Right lung (tissue), 10 donors: ENCODE measurements at places on chromosomes 1 and 21.

DNA sequence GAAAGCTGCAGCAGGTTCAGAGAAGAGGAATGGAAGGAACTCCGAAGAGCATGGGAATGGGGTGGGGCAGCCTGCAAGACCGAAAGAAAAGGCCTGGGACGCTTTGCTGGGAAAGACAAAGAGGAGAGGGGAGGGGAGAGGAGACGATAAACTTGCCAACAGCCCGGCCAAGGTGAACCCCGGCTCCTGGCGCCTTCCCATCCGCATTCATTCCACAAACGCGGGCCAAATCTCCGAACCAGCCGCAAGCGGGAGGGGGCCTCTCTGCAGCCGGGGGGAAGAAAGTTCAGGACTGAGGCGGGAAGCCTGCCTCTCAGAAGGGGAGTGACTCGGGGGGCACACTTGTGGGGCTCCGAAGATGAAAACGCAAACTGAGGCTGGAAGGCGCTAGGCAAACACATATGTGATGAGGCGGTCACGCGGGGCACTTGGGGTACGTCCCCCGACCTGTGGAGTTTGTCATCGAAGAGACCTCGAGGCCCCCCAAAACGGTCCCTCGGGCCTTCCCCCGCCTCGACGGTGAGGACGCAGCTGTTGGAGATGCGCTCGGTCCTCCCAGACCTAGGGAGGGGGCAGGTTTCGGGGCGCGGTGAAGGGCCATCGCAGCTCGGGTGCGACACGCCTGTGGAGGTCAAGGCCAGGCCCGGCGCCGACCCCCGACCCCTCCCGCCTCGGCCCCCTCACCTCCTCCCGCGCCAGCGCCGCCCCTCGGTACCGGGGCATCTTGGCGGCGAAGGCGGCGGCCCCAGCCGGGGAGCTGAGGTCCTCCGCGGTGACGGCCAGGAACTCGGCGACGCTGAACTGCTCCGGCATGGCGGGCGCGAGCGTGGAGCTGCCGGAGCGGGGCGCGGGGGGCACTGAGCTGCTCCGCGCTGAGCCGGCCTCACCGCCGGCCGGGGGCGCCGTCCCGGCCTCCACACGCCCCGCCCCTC lies at the start of gene ASAP3:
Gene ASAP3, minus strand, starts transcription at position 859 of the 932 bp plus-strand sequence. Its CDS starts 46 bp downstream, at position 813.
- peak; percentile 42 for DNase-seq

DNA sequence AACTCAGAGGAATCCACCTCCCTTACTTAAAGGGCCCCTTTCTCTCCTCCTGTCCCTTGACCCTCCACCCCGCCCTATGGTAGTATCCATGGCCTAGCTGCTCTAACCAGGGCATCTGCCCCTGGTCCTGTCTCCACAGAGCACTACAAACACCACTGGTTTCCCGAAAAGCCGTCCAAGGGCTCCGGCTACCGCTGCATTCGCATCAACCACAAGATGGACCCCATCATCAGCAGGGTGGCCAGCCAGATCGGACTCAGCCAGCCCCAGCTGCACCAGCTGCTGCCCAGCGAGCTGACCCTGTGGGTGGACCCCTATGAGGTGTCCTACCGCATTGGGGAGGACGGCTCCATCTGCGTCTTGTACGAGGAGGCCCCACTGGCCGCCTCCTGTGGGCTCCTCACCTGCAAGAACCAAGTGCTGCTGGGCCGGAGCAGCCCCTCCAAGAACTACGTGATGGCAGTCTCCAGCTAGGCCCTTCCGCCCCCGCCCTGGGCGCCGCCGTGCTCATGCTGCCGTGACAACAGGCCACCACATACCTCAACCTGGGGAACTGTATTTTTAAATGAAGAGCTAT lies 1.7 kb downstream of the BTG2 start:
- no peak for DNase-seq

GRCh38 chr1:65309304-65310077 lies at the start of gene DNAJC6:
Gene DNAJC6 (plus strand): TSS chr1:65309543. CDS start chr1:65309746, 203 bp downstream.
- DNase-seq: peak; percentile 82

GRCh38 chr1:241837901-241838300 lies 10.1 kb upstream of the EXO1 start:
- no peak for DNase-seq

- DNase-seq: no peak
These were observed 25.6 kb downstream of the SLX9 start for GRCh38 chr21:44965251-44966022.

DNA sequence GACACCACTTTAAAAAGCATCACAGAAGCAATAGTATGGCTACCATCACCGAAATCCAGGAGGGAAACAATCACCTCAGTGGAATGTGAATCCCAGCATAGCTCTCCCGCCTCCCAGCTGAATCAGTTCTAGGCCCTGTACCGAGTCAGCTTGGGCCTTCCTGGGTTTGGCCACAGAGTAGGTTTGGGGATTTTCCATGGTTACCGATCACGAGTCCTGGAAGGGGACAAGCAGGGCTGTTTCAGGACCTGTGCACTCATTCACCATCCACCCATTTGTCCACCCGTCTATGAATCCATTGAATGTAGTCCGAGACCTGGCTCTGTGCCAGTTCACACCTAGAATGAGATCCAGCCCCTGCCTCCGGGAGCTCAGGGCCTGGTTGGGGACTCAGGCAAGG lies 94.2 kb downstream of the ARHGEF10L start:
- DNase-seq: no peak

DNA sequence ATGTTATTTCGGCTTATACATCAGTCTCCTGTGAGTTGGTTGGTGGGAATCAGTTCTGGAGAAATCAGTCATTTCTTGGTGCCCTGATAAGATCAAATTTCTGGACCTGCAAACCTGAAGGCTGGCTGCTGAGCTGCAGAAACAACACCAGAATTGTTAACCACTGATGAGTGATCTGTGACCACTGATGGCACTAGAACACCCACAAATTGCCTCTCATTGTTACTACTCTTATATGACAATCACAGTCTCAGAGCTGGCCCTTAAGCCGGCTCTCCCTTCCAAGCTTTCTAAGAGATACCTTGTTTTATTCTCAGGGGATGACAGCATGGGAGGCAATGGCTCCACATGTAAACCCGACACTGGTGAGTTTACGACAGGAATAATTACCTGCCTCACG lies 1.9 kb downstream of the C1orf162 start:
- no peak for DNase-seq

- DNase-seq: no peak
These were observed 8.4 kb downstream of the CEPT1 start for GRCh38 chr1:111148376-111148881.

DNA sequence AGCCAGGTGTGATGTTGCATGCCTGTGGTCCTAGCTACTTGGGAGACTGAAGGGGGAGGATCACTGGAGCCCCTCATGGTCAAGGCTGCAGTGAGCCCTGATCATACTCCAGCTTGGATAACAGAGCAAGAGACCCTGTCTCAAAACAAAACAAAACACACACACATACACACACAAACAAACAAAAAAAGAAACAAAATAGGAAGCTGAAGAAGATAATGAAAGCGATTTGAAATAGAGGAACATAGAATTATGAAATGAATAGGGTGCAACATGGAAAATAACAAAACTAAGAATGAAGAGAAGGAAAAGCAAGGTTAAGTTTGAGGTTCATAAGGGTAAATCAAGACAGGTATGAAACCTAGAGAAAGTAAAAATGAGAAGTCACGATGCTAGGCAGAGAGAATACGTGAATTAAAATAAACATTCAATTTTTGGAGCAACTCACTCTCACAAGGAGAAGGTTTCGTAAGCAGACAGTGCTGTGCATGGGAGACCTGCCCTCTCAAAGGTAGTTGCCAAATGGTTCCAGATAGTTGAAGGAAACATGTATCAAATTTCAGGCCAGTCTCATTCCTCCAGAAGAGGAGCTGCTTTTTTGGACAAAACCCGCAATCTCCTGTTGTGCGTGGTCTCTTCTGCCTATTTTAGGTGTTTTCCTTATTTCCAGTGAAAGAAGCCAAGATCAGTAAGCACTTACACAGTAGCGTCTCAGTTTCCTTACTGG lies 3.3 kb downstream of the CD46 start:
- no peak for DNase-seq

DNA sequence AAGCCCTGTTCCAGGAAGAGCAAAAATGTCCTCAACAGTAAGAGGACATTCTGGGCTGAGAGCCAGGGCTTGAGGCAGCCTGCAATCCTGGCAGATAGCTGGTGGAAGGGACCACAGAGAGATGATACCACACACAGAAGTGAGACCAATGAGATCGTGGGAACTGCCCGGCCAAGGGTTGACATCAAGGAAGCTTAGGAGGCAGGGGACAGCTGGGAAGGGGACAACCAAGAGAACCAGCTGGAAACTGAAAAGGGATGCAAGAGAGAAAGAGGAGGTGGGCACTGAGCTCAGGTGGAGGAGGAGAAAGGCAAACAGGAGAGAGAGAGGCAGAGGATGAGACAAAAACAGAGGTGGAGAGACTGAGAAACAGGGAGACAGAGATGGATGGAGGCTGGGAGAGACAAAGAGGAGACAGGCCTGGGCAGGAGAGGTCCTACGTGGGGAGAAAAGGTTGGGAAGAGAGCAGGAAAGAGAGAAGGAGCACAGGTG lies 9.2 kb downstream of the PDZK1IP1 start:
- no peak for DNase-seq

DNA sequence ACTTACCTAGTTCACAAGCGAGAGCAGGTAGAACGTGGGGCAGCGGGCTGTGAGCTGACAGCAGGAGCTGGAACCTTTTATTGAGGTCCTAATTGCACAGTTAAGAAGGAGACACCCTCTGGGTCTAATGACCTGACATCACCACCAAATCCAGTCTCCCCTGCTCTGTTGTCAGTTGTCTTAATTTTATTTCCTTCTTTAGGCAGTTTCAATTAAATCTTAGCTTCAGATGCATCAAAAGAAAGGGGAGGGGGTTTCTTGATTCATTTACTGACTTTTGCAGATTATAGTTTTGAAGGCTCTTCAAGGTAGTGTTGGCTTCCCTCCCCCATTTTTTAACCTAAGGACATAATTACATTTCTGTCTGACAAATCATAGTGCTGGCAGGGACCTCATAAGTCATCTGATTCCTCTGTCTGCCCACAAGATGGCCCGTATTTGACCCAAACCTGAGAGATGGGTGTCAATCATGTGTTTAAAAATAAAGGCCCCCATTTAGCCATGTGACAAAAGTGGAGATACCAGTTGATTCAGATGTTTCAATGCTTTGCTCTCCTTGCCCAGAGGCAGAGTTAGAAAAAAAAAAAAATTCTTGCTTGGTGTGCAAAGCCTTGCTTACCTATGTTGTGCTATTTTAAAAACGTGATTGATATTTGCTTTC lies at the start of gene TCHHL1:
Gene TCHHL1, minus strand, starts transcription at position 51 of the 661 bp plus-strand sequence. CDS start 921 bp downstream, outside the sequence.
- DNase-seq: no peak

- peak; percentile 75 for DNase-seq
These were observed 32.9 kb downstream of the RASSF5 start for GRCh38 chr1:206540044-206540780.

- DNase-seq: peak; percentile 91
These were observed 10.9 kb upstream of the BOLA1 start for GRCh38 chr1:149888247-149888998.

GRCh38 chr1:156140879-156141707 lies 12.3 kb upstream of the SEMA4A start:
- DNase-seq: no peak

DNA sequence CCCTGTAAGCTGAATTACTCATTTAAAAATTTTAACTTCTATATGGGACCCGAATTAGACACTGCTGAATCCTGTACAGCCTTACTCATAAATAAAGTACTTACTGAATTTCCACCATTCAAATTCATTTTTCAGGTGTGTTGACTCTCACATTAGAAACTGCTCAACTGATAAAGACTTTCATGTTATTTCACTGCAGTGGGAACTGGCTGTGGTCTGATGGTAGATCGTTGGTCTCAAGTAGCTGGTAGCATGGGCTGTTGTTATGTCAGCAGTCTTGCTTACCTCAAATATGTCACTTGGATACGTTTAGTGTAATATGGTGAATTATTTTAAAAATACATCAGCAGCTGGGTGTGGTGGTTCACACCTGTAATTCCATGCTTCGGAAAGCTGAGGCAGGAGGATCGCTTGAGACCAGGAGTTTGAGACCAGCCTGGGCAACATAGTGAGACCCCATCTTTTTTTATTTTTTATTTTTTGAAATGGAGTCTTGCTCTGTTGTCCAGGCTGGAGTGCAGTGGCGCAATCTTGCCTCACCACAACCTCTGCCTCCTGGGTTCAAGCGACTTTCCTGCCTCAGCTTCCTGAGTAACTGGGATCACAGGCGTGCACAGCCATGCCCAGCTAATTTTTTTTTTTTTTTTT lies 10.4 kb downstream of the DEGS1 start:
- no peak for DNase-seq

GRCh38 chr1:175118375-175119367 lies 51.0 kb downstream of the TNN start:
- DNase-seq: no peak

DNA sequence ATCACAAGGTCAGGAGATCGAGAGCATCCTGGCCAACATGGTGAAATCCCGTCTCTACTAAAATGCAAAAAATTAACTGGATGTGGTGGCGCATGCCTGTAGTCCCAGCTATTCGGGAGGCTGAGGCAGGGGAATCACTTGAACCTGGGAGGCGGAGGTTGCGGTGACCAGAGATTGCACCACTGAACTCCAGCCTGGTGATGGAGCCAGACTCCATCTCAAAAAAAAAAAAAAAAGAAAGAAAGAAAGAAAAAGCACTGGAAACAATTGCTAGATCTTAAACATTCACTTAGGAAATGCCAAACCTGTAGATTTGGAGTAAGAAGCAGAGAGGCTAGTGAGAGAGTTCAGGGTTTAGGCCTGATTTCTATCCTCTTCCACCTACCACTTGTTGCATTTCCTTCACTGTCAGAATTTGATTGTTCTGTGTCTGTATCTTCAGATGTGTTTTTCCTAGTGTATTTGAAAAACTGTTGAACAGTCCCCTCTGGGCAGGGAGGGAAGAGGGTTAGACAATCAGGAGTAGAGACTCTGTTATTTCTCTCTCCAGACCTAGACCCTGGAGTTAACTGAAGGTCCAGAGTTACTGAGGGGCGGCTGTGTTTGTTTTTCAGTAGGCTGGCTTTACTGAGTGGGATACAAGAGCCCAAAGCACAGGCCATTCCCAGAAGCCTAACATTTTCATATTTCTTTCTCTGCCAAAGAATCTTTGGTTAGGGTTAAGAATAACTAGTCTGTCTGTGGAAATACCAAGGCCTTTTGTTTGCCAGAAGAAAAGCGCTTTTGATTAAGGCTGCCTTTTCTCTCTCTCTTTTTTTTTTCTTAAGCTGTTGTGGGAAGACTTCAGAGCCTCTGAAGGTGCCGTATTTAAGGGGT lies 31.1 kb upstream of the MACF1 start:
- no peak for DNase-seq

GRCh38 chr21:26148071-26148839 lies 22.3 kb downstream of the APP start:
- DNase-seq: no peak

DNA sequence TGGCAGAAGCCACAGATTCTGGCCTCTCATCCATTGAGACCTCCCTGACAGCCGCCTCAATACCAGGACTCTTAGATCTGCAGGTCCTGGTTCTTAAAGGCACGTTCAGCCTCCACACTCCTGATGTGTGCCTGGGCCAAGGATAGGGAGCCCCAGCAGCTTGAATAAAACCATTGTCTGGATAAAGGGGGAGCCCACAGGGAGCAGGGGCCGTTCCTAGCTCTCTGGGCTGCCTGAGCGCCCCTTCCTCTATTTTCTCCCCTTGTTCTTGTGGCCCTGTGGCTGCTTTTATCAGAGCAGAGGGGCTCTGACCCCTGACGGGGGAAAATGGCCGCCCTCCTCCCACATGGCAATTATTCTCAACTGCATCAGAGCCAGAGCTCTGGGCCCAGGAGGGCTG lies 200.8 kb downstream of the HUNK start:
- no peak for DNase-seq

- no peak for DNase-seq
These were observed 43.7 kb downstream of the SYT6 start for GRCh38 chr1:114109981-114110380.

- no peak for DNase-seq
These were observed 135.5 kb downstream of the SDCCAG8 start for GRCh38 chr1:243391355-243391754.
